ENCODE measurements at places on chromosomes 1 and 21.

DNA sequence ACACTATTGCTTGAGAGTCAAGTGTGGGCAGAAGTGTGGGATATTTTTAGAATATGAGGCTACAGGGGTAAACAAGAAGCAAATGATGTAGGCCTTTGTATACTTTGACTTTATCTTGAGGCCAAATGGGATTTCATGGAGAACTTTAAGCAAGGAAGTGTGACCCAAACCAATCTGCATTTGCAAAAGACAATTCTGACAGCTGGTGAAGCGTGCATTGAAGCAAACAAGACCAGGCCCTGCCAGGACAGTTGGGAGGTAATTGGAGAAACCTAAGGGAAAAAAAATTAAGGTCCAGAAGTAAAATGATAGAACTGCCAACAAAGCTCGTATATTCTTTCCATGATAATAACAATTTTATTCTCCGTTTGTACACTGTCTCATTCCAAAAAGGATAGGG lies 168.3 kb downstream of the TM2D1 start:
- no peak for DNase-seq

- DNase-seq: no peak
These were observed 18.4 kb upstream of the COP1 start for GRCh38 chr1:176225479-176225875.

DNA sequence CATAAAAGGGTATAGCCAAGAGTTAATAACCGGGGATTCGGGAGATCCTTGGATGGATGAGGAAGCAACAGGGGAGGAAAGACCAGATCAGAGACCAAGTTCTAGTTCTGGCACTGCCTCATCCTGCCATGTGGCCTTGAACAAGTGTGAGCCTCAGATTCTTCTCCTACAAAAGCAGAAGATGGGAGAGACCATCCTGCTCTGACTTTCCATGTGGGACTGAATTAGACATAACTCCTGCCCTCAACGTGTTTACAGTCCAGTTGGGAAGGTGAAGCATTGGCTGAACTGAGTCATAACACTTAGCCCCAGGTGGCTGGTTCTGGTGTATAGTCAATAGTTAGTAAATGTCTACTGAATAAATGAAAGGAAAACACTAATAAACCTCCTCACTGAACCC lies 12.1 kb upstream of the CNR2 start:
- no peak for DNase-seq

GRCh38 chr1:192601143-192601542 lies 25.6 kb downstream of the RGS1 start:
- DNase-seq: no peak

DNA sequence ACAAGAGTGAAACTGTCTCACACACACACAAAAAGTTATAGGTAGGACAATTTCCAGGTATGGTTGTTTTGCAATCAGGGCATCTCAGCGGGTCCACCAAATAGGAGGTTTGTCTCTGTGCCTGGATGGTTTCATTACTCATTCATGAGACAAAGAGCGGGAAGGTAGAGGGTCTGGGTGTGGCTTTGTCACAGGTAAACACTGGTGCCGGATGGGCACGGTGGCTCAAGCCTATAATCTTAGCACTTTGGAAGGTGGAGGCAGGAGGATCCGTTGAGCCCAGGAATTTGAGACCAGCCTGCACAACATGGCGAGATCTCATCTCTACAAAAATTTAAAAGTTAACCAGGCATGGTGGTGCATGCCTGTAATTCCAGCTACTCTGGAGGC lies 16.3 kb upstream of the ERVH48-1 start:
- no peak for DNase-seq

GRCh38 chr21:41613533-41613909 lies 105.6 kb upstream of the TMPRSS2 start:
- DNase-seq: no peak

GRCh38 chr1:183732236-183732880 lies 72.6 kb upstream of the RGL1 start:
- no peak for DNase-seq

GRCh38 chr1:70966018-70966638 lies 81.5 kb downstream of the PTGER3 start:
- no peak for DNase-seq

- no peak for DNase-seq
These were observed 115.2 kb downstream of the NRIP1 start for GRCh38 chr21:14949603-14950002.

GRCh38 chr1:226121587-226122400 lies 59.3 kb downstream of the H3-3A start:
- no peak for DNase-seq

- no peak for DNase-seq
These were observed 201.5 kb upstream of the C1orf174 start for GRCh38 chr1:4101459-4102161.

- DNase-seq: no peak
These were observed 17.0 kb downstream of the MFN2 start for GRCh38 chr1:11997081-11997850.

- DNase-seq: no peak
These were observed 96.1 kb downstream of the LACTBL1 start for GRCh38 chr1:22876359-22877111.
